Panc1 (cell line): ENCODE measurements at places on chromosomes 5 and 9.

GRCh38 chr5:154313360-154314017 is 123.0 kb downstream of the GALNT10 start:
- no peak for DNase-seq

DNA sequence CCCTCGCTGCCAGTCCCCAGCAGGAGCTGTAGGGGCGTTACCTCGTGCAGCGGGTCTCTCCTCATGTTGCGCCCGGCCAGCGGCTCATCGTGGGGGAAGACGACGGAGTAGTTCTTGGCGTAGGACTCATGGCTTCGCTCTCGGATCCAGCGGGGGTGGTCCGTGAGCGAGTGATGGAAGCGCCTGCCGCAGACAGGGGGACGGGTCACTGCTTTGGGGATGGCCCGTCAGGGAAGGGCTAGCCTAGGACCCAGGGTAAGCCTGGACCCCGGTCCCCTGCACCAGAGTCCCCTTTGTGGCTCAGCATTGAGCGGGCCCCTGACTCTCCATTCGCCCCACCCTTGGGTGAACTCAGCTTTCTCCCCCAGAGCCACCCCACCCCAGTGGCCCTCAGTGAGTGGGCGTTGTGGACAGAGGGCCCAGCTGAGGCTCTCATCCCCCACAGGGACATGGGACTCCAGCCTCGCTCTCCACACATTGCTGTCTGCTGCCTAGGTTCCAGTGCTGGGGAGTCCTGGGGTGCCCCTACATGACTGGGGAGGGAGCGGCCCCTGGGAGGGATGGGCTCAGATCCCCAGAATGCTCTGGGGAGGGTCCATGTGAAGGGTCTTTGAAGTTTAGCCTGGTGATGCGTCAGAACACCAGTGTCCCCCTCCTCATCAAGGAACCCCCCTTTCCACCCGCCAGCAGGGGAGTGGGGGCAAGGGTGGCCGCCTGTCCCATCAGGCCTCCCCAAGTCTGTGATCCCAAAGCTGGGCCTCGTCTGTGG is 29.7 kb downstream of the SARDH start:
- DNase-seq: no peak

DNA sequence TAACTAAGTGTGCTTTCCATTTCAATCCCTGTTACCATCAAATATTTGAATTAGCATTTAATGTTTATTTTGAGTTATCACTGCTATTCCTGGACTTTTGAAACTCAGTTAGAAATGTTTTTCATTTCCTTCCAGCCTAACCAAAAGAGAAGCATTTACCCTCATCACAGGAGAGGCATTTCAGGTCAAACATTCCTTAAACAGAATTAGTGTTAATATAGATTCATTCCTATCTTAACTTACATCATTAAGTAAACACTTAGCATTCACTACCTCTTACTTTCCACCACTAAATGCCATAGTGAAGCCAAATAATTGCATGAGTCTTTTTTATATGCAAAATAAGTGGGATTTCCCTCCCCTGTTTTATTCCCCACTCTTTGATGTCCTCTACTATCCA is 136.6 kb upstream of the OR13F1 start:
- DNase-seq: no peak

GRCh38 chr9:19133549-19134345 is 6.5 kb upstream of the PLIN2 start:
- no peak for DNase-seq

- no peak for DNase-seq
These were observed 614.7 kb downstream of the EBF1 start for GRCh38 chr5:158485047-158485446.

- no peak for DNase-seq
These were observed 20.0 kb downstream of the MARCHF3 start for GRCh38 chr5:127010362-127010761.

DNA sequence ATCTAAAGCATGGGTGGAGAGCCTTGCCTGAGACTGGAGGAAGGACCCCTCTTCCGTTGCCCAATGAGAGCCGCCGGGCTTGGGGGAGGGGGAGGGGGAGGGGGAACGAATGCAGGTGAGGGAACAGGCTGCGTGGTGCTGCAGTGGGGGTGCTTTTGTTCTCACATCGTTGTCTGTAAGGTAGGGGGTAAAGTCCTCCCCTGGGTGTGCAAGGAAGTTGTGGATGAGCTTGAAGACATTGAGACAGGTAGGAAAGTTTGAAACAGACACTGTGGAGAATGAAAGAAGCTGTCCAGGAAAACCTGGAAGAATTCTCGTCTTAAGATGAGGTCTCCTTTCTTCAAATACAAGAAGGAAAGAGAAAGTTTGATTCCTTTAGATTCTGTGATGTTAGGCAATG is 94.1 kb upstream of the LIFR start:
- no peak for DNase-seq

DNA sequence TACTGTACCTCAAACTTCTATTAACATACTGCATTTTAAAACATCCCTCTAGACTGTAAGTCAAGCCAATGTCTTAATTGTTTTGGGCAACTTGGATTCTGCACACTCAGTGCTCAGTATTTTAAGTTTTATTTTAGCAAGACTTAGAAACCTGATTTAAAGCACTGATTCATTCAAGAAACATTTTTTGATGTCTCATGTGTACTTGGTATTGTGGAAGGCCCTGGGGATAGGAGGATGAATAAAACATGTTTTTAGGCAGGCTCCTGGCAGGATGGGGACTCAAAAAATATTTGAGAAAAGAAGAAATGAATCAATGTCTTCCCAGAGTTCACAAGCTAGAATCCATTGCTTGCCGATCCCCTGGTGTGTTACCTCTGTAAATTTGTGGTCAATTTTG is 334.0 kb upstream of the PUM3 start:
- DNase-seq: no peak

DNA sequence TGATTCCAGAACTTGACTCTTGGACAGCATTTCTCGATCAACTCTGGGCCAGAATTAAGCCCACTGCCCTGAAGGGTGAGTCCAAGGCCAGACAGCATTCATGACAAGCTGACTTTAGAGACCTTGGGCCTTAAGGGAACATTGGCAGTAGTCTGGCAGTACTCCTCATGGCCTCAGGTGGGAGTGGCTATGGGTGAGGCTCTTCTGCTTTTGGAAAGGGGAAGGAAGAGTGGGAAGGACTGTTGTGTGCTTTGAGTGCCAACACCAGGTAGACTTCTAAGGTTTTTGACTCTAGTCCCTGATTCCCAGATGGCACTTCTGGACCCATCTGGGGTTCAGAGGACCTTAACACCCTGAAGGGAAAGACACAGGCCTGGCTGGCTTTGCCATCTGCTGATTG is 530.4 kb downstream of the ACTL7B start:
- no peak for DNase-seq

- no peak for DNase-seq
These were observed 113.8 kb downstream of the SV2C start for GRCh38 chr5:76196886-76197489.

DNA sequence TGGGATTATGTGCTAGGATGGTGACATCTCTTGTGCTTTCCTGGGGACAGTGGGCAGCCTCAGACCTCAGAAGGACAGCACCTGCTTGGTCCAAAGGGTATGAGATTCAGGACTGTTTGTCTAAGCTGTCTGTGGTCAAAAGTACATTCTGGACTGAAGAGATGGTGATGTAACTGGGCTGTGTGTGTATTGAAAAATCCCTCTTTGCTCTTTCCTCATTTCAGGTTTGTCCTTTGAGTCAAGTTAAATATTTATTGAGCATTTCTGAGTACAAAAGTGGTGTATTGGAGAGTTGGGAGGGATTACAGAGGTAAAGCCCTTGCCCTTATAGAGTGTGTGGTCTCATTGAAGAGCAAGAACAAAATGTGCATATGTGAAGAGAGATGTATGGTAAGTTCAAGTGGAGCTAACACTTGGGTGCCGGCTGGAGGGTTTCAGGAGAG is 46.7 kb downstream of the RCL1 start:
- DNase-seq: no peak

DNA sequence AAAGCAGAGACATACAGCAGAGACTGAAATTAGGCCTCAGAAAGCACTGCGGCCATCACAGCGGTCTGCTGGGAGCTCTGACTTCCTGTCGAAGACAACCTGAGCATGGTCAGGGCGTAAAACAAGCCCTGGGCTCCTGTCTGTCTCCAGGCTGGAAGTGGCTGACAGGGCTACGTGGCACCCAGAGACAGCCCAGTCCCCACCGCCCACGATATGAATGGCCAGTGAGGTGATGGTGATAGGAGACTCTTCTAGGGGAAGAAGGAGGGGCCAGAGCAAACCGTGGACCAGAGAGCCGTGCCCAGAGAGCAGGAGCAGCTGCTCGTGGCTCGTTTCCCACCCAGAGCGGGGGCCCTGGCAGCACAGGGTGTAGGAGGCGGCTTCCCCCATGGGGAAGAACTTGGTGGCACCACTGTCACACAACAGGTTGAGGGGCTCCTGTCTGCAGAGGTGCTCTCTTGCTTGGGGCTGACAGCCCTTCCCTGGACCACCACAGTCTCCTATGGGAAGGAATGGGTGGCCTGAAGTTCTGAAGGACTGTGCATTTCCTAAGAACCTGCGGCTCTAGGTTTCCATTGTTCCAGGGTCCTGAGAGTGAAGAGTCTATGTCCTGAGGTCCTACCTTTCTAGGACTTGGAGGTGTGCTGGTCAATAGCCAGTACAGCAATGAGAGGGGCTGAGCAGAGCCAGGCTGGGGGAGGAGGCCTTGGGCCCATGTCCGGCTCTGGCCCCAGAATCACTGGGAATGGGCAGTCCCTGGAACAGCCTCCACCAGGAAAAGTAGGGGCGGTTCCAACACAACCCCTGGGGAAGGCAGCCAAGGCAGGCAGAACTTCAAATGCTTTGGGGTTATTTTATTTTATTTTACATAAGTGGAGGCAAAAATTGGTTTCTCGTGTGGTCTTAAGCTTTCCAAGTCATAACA is 56.4 kb downstream of the BARX1 start:
- DNase-seq: no peak

GRCh38 chr5:6333182-6333905 is 45.0 kb downstream of the MED10 start:
- no peak for DNase-seq

- DNase-seq: no peak
These were observed 78.4 kb downstream of the DROSHA start for GRCh38 chr5:31453522-31453921.

DNA sequence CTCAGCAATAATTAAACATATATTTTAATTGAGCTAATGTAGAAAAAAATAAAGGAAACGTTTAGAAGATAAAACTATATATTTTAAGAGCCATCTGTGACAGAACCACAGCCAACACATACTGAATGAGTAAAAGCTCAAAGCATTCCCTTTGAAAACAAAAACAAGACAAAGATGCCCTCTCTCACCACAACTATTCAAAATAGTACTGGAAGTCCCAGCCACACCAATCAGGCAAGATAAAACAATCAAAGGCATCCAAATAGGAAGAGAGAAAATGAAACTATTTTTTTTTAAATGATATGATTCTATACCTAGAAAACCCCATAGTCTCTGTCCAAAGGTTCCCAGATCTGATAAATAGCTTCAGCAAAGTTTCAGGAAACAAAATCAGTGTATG is 262.0 kb downstream of the HTR1A start:
- no peak for DNase-seq

GRCh38 chr5:40413743-40414142 is 266.0 kb upstream of the PTGER4 start:
- DNase-seq: no peak

GRCh38 chr9:130499804-130500263 is 55.1 kb downstream of the ASS1 start:
- no peak for DNase-seq

DNA sequence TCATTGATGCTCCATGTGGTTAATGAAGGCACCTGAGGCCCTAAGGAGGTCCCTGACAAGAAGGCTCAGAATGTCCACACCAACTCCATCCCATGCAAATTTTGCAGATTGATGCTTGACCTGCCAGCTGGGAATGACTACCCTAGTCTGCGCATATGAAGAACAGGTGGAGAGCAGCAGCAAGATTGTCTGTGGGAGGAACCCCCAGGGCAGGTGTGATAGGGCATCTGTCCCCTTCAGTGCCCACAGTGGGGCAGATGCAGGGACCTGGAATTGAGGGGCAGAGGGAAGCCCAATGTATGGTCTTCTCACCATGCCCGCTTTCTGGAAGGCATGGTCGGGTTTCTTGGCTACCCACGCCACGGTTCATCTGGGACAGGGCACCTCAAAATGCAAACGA is 79.6 kb downstream of the MACROH2A1 start:
- DNase-seq: no peak

GRCh38 chr9:94990897-94991561 is 264.5 kb downstream of the AOPEP start:
- DNase-seq: no peak

GRCh38 chr5:138543730-138544104 is 681 bp upstream of the ETF1 start:
- DNase-seq: no peak

DNA sequence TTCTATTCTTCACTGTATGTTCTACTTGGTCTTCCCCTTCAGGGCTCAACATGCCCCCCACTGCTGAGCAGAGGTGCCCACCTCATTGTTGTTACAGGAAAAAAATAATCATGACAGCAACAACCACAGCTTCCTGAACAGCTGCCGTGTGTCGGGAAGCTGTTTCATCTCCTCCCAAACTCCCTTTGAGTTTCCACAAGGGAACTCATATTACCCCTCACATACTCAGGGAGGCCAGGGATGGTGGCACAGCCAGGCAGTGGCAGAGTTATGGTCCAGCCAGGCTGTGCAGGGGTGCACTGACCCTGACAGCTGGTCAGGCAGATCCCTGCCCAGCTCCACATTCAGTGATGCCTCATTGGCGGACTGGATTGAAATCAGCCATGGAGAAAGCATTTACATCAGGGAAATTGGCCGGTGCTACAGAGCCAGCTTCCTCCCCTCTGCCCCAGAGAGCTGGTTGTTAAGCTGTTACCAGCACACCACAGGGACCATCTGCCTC is 37.3 kb downstream of the SARDH start:
- no peak for DNase-seq

DNA sequence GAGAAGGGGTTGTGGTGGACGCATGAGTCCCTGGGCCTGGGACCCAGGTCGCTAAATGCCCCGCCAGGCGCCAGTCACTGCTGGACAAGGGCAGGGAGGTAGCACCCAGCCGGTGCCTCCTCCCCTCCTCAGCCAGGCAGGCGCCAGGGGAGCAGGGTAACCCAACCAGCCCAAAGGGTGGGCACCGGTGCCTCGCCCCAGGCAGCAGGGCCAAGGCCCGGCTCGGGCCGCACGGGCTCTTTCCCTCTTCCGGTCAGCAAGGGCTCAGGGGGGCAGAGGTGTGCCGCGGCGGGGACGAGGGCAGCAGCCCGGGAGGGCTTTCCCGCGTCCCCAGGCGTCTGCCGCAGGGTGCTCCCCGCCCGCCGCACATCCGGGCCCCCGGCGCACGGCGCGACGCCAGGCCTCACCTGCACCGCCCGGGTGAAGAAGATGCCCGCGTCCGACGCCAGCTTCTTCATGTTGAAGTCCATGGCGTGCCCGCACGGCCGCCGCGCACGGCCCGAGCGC is 393 bp downstream of the SH3GLB2 start:
- no peak for DNase-seq

DNA sequence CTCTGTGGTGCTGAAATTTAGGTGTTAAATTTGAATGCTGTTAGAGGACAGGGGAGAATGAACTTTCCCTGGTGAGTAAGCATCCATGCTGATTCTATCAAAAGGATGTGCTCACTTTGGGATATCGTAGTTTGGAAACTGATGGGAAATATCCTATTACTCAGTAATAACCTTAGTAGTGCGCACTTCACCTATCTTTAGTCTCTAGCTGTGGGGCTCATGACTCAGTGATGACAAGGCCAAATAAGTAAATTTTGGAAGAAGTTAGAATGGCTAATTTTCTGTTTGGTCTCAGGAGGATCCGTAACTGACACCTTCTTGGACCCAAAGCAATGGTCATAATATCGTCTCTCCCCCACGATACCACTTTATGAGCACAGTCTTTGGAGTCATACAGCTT is 448.4 kb downstream of the PSAT1 start:
- no peak for DNase-seq
